CD14-positive monocyte (primary cell): ENCODE measurements at places on chromosomes 12 and 14. TPM values are rescaled to one million over a fixed set of nuclear protein-coding genes. Genes with fewer than 3 reads are reported as not detected.

- H3K4me1 ChIP-seq, result no peaks in the 10 kb centered on the region
- H3K4me3 ChIP-seq, result no peak overlapping the region
- H3K27me3 ChIP-seq, result no peaks in the 10 kb centered on the region
- H3K27ac ChIP-seq, result no peak overlapping the region
- DNase-seq, result no peak
- H3K36me3 ChIP-seq, result no peaks in the 10 kb centered on the region
Observed at GRCh38 chr14:34043627-34044372, 92.9 kb upstream of the EGLN3 start.

- peak within 1 kb of the TSS; percentile 61 for H3K27ac ChIP-seq
- peaks cover 33% of the 10 kb centered on the region for H3K4me1 ChIP-seq
- DNase-seq, result peak; percentile 67
- no peaks in the 10 kb centered on the region for H3K36me3 ChIP-seq
Observed at GRCh38 chr12:62934799-62935674, at the start of gene PPM1H. Gene PPM1H, minus strand, starts transcription at chr12:62935150. Its CDS starts 414 bp downstream, at chr12:62934736.

DNA sequence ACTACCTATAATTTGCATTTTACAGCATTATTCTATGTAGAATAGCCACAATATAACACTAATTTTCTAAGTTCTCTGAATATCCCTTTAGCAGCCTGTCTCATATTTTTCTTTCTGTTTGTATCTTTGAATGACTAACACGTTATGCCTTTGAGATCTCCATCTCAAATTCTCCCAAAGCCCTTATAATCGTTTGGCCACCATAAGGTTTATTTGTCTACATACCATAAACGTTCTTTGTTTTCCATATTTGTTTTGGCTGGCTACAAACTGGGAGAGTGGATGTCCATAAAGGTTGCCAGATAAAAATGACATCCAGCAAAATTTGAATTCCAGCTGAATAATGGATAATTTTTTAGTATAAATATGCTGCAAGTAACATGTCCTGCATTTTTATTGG is 203.7 kb downstream of the STXBP6 start:
- no peaks in the 10 kb centered on the region for H3K36me3 ChIP-seq
- H3K27me3 ChIP-seq, result no peaks in the 10 kb centered on the region
- H3K4me1 ChIP-seq, result no peaks in the 10 kb centered on the region
- no peak overlapping the region for H3K4me3 ChIP-seq
- no peak for DNase-seq
- H3K27ac ChIP-seq, result no peak overlapping the region

DNA sequence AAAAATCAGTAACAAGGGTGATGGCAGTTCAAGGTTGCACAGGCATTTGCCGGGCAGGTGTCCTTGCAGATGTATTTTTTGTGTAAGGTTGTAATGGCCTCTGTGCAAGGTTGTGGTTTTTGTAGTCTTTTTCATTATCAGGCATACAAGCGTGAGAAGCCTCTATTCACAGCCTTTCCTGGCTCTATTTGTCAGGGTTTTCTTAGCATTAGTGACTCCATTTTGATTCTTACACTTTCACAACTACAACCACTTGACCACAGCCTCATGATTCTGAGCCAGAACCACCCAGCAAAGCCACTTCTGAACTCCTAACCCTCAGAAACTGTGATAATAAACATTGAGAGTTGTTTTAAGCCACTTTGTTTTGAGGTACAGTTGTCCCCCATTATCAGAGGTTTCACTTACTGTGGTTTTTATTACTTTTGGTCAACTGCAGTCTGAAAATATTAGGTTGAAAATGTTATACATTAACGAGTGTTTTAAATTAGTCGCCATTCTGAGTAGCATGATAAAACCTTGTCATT is 27.5 kb upstream of the CHGA start:
- H3K27ac ChIP-seq, result no peak overlapping the region
- no peaks in the 10 kb centered on the region for H3K4me1 ChIP-seq
- H3K4me3 ChIP-seq, result no peak overlapping the region

- no peaks in the 10 kb centered on the region for H3K36me3 ChIP-seq
- peak; percentile 43 for DNase-seq
- no peak overlapping the region for H3K4me3 ChIP-seq
- H3K27ac ChIP-seq, result no peak overlapping the region
Observed at GRCh38 chr14:68464711-68465110, 328.2 kb downstream of the ZFP36L1 start.

DICER1 gene
- 38.4 TPM for polyA plus RNA-seq

DNA sequence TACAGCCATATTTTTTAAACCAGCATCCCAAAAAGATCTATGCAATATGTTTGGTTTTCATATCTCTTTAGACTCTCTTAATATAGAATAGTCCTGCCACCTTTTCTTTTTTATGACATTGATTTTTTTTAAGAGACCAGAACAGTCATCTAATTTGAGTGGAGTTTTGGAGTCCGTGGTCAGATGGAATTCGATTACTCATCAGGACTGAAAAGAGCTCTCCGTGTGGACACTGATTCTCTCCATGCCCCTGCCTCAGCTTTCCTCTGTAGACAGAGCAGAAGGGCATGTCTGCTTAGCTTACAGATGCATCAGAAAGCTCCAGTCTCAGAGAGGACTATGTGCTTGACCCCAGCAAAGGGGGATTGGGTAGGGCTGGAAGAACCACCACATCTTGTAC is 27.8 kb downstream of the SMCO2 start:
- no peak overlapping the region for H3K4me3 ChIP-seq
- H3K4me1 ChIP-seq, result no peaks in the 10 kb centered on the region
- H3K27me3 ChIP-seq, result no peaks in the 10 kb centered on the region
- no peaks in the 10 kb centered on the region for H3K36me3 ChIP-seq
- no peak overlapping the region for H3K27ac ChIP-seq

LRRC10 gene
- polyA plus RNA-seq, result not detected

GRCh38 chr14:91774140-91775096 is 42.5 kb upstream of the CATSPERB start:
- H3K4me3 ChIP-seq, result no peak overlapping the region
- no peaks in the 10 kb centered on the region for H3K27me3 ChIP-seq
- no peak for DNase-seq
- no peaks in the 10 kb centered on the region for H3K36me3 ChIP-seq

TAS2R7 gene
- not detected for polyA plus RNA-seq

SINHCAF gene
- 20.2 TPM for polyA plus RNA-seq

- no peaks in the 10 kb centered on the region for H3K36me3 ChIP-seq
- no peaks in the 10 kb centered on the region for H3K4me1 ChIP-seq
- H3K27me3 ChIP-seq, result no peaks in the 10 kb centered on the region
- DNase-seq, result no peak
Observed at GRCh38 chr14:56659964-56660551, 80.5 kb downstream of the TMEM260 start.

- H3K36me3 ChIP-seq, result peaks cover 56% of the 10 kb centered on the region
- H3K27ac ChIP-seq, result no peak overlapping the region
- no peak for DNase-seq
- no peaks in the 10 kb centered on the region for H3K4me1 ChIP-seq
Observed at GRCh38 chr14:64745511-64746091, 41.4 kb downstream of the PLEKHG3 start.

TROAP gene
- polyA plus RNA-seq, result not detected

DNA sequence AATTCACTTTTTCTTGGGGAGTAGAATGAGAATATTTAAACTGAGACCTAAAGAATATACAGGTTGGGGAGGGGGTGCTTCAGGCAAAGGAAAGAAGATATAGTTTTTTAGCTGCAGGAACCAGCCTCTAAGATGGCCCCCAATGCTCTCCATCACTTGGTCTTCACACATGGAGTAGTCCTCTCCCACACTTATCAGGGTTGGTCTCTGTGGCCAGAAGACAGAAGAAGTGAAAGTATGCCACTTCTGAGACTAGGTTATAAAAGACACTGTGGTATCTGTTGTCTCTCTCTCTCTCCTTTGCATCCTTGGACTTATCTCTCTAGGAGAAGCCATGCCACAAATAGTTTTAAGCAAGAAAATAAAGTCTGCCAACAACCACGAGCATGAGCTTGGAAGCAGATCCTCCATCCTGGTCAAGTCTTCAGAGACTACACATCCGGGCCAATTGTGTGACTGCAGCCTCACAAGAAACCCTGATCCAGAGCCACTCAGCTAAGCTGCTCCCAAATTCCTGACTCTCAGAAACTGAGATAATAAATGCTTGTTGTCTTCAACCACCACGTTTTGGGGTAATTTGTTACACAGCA is 18.0 kb downstream of the PUS7L start:
- no peak overlapping the region for H3K27ac ChIP-seq
- peaks cover 87% of the 10 kb centered on the region for H3K36me3 ChIP-seq

- no peak overlapping the region for H3K27ac ChIP-seq
- H3K27me3 ChIP-seq, result peaks cover 2% of the 10 kb centered on the region
- H3K4me1 ChIP-seq, result peaks cover 23% of the 10 kb centered on the region
- H3K36me3 ChIP-seq, result no peaks in the 10 kb centered on the region
- DNase-seq, result no peak
- H3K4me3 ChIP-seq, result no peak overlapping the region
Observed at GRCh38 chr12:106109168-106109910, 29.4 kb downstream of the NUAK1 start.

ARHGEF40 gene
- 12.1 TPM for polyA plus RNA-seq

DNA sequence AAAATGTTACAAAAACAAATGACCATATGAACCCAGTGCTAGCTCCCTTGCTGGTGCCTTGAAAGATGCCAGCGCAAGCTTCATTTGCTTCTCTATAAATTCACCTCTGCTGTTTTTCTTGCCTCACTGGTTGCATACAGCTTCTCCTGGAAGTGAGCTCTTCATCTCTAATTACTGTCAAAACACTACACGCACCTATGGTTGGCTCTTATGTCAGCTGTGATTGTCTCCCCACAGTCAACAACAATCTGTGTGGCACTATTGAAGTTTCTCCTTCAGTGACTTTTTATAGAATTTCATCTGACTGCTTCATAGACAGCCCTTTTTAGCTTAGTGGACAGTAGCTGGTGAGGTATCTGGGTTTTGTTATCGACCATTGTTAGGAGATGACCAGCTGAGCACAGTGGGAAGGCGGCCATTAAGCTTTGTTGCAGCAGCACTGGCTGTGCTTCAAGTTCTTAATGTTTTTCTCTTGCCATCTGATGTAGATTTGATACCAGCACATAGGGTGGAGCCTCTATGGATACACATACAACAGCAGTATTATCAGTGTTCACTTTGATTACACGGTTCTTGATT is 131.8 kb downstream of the KITLG start:
- no peaks in the 10 kb centered on the region for H3K27me3 ChIP-seq
- no peak for DNase-seq
- H3K4me3 ChIP-seq, result no peak overlapping the region
- no peaks in the 10 kb centered on the region for H3K36me3 ChIP-seq
- H3K4me1 ChIP-seq, result no peaks in the 10 kb centered on the region
- no peak overlapping the region for H3K27ac ChIP-seq

GRCh38 chr12:116314477-116314876 is 37.0 kb upstream of the MED13L start:
- H3K4me3 ChIP-seq, result no peak overlapping the region
- H3K36me3 ChIP-seq, result no peaks in the 10 kb centered on the region
- H3K4me1 ChIP-seq, result peaks cover 22% of the 10 kb centered on the region
- peak; percentile 80 for DNase-seq

GRCh38 chr14:23252420-23253333 is 14.9 kb downstream of the RNF212B start:
- no peaks in the 10 kb centered on the region for H3K27me3 ChIP-seq
- H3K27ac ChIP-seq, result no peak overlapping the region
- no peak overlapping the region for H3K4me3 ChIP-seq
- no peak for DNase-seq

DNA sequence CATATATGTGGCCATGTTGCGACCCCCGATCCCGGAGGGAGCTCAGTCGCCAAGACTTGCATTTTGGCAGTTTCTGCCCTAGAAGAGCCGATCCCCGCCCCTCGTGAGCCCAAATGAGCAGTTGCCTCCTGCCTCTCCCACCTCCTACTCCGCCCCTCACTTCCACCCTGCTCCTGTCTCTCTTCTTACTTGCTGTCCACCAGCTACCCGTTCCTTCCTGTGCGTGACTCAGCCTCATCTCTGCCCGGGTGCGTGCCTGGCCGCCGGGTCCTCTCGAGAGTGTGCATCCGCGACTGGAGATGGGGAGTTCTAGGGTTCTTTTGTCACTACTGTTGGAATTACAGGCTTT is 585 bp downstream of the GPATCH2L start:
- H3K4me1 ChIP-seq, result peaks cover 55% of the 10 kb centered on the region
- H3K36me3 ChIP-seq, result peaks cover 32% of the 10 kb centered on the region
- H3K27ac ChIP-seq, result peak overlapping the region; percentile 94
- DNase-seq, result peak; percentile 93
- no peaks in the 10 kb centered on the region for H3K27me3 ChIP-seq

DNA sequence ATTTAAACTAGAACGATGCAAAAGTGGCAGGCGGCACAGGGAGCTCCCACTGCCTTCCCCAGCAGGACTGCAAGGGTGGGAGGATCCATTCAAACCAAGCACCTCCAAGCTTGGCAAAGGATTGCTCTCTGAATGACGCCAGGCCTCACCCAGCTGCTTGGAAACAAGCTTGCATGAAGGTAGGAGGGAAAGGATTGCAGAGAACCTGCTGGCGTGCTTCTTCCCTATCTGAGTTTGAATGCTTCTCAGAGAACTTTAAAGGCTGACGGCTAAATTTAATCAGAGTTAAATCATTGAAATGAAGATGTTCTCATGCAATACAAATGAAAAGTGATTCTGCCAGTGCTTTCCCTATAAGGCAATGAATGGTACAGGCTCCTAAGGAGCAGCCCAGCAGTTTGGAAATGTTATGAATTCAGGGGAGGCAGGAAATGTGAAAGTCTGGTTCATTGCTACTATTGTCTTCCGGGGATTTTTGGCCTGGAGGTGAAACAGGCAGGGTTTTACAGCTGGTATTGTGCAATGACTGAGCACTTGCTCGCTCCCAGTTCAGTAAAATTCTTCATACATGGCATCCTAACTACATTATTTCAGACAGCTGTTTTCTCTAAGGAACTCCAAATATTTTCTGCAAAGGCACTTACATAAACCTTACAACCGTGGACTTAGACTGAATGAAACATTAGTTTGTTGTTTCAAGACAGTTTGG is 31.9 kb upstream of the DUSP6 start:
- H3K4me3 ChIP-seq, result no peak overlapping the region
- peaks cover 41% of the 10 kb centered on the region for H3K4me1 ChIP-seq
- H3K27me3 ChIP-seq, result no peaks in the 10 kb centered on the region
